ENCODE measurements at places on chromosomes 3 and 15.

DNA sequence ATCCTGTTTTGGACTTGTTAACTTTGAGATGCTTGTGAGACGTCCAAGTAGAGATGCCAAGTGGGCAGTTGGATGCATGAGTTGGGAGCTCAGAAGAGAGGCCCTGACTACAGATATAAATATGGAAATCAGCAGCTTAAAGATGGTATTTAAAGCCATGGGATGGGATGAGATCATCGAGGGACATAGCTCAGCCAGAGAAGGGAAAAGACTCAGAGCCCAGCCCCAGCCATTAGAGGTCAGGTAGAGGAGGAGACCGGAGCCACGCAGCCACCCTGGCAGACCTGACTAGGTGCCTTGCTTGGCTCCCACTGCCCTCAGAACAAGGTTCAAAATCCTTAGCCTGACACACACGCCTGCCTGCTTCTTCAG lies 31.1 kb downstream of the ATP2B2 start:
- no peak for DNase-seq

DNA sequence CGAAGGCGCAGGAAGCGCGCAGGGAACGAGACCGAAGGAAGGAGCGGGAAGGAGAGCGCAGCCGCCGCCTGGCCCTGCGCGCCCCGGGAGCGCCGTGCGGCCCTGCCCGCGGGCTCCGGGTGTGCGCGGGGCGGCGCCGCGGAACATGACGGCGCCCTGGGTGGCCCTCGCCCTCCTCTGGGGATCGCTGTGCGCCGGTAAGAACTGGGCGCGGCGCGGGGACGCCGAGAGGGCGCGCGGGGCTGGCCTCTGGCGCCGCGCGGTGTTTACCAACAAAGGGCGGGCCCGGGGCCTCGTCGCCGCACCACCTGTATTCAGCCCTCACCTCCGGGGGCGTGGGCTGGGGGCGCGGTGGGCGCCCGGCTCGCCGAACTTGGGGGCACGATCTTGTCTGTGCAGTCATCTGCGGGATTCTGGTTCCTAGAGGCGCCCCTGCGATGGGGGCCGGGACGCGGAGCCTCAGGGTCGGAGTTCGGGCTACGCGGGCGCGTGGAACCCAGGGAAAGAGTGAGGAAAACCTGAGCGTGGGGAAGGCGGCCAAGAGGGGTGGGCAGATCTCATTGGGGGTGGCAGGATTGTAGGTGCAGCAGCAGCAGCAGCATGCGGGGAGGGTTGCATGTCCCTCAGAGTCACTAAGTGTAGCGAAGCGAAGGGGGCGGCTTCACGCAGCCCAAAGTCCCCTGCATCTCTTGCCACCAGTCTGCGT lies 641 bp downstream of the ACVR2B start:
- DNase-seq = no peak

DNA sequence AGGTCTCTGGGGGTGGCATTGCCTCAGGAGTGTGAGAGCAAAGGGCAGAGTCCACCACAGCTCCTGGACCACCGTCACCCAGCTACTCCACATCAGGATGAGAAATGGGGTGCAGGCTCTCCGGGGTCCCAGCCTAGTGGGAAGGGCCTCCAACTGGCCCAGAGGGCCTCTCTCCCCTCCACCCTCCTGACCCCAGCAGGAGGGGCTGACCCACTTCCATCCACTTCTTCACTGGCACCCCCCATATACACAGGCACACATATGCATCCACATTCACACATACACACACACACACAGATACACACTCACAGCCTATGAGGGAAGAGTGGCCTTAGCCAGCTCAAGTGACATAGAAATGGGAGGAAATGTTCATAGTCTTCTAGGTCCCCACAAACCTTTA lies 286.0 kb downstream of the OCA2 start:
- DNase-seq = no peak

DNA sequence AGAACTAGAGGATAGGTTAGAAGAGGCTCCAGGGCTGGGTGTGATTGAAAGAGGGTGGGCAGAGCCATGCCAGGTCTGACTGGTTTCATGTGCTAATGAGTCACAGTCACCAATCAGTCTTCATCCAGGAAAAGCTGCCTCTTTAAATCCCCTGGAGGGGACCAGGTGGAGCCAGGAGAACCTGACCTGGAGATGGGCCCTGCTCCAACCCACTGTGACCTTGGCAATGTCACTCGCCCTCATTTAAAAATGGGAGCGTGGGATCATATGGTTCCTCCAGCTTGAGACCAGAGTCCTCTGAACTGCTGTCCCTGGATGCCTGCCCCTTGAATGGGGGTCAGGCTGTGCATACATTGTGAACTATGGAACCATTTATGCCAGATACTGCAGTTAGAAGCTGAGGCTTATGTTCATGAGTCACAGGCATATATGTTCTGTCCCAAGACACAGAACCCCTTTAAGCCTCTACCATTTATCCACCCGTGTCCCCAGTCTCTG lies 23.0 kb downstream of the HES1 start:
- DNase-seq = no peak

DNA sequence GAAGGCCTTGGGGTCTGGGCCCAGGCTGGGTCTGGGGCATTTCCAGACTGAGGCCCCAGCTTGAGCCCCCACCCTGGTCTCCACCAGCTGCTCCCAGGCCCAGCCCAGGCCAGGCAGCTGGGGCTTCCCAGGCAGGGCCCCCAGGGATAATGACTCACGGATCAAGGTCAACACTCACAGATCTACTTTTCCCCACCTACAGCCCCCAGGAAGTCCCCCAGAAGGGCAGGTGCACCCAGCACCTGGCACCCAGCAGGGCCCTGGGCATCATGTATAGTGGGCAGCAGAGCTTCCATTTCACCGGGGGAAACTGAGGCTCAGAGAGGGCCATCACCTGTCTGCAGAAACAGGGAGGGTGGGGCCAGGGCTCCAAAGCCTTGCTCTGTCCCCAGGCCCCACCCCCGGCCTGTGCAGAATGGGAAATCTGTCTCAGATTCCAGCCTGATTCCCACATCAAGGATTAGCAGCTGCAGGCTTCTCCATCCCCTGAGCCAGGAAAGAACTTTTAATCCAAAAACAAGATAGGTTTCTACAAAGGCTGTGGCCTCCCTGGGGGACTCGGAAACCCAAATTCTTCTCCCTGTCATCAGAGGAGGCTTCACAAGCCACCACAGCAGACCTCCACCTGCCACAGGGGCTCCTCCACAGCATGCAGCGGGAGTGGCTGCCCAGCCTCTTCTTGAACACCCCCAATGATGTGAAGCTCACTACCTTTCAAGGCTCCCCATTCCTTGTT lies 49.8 kb downstream of the IQSEC1 start:
- no peak for DNase-seq

DNA sequence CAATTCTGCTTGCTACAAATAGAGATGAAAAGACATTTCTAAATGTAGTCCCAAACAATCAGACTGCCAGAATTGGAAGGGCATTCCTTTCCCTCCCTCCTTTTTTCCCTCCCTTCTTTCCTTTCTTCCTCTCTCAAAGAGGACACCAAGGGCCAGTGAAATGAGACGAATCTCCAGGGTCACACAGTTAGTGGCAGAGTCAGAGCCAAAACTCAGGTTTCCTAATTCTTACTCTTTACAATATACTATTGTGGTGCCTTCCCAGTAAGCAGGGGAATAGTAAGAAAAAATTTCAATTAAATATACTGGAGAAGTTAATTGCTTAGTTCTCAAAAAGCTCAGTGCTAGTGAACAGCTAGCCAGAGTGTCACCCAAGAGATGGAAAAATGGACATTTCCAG lies 33.0 kb upstream of the DCP1A start:
- no peak for DNase-seq

GRCh38 chr3:24339266-24339825 lies 155.3 kb downstream of the THRB start:
- no peak for DNase-seq

DNA sequence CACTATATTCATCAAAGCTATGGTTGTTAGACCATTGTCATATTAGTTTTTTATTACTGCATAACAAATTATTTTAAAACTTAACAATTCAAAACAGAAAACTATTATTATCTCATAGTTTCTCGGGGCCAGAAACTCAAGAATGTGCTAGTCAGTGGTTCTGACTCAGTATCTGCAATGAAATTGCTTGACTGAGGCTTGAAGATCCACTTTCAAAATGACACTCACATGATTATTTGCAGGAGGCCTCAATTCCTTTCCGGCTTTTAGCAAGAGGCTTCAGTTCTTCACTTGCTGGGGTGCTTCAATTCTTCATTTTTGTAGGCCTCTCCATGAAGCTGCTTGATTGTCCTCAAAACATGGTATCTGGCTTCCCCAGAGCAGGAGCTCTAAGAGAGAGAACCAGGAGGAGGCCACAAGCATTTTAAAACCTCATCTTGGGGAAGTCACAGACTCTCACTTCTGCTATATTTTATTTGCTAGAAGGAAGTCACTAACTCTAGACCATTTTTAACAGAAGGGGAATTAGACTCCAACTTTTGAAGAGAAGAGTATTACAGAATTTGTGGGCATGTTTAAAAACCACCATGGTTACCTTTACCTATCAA lies 383.7 kb downstream of the MFSD1 start:
- no peak for DNase-seq

- DNase-seq = no peak
Measured at GRCh38 chr15:85578941-85579701, 198.7 kb downstream of the AKAP13 start.

- DNase-seq = no peak
Measured at GRCh38 chr3:17075907-17076306, 191.2 kb downstream of the PLCL2 start.

GRCh38 chr15:74768771-74769342 lies 13.0 kb upstream of the CSK start:
- no peak for DNase-seq

GRCh38 chr15:68344600-68344999 lies 67.1 kb downstream of the FEM1B start:
- DNase-seq = no peak

DNA sequence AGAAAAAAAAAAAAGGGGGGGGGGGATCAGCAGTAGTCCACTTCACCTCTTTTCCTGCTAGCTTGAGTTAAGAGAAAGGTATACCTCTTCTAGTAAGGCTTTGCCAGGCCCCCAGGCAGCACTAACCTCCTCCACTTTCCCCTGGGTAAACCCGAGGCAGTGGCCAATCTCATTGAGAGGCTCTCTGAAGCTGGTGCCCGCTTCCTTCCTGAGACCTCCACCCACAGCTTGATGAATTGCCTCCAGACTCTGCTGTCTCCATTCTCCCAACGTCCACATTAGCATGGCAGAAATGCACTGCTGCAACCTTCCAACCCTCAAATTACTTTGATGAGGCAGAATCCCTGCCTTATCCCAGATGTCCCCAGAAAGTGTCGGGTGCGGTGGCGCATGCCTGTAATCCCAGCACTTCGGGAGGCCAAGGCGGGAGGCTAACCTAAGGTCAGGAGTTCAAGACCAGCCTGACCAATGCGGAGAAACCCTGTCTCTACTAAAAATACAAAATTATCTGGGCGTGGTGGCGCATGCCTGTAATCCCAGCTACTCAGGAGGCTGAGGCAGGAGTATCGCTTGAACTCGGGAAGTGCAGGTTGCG lies 15.3 kb downstream of the RLBP1 start:
- DNase-seq = no peak

DNA sequence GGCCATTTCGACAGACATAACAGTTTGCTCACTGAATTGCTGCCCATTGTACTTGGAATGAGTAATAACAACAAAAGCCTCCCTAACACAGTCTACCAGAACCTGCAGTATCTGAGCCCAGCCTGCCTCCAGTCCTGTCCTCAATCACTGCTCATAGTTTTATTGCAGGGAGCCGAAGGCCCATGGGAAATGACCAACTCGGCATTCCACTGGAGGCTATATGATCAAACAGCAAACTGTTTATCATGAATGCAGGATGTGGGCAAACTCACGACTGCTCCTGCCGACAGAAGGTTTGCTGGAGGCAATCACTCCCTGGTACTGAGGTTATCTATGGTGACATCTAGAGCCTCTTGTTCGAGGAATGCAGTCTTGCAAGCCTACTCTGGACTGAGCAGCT lies 46.3 kb downstream of the LSM3 start:
- no peak for DNase-seq

- DNase-seq = no peak
Measured at GRCh38 chr3:130895690-130896488, 2.0 kb downstream of the ATP2C1 start.

DNA sequence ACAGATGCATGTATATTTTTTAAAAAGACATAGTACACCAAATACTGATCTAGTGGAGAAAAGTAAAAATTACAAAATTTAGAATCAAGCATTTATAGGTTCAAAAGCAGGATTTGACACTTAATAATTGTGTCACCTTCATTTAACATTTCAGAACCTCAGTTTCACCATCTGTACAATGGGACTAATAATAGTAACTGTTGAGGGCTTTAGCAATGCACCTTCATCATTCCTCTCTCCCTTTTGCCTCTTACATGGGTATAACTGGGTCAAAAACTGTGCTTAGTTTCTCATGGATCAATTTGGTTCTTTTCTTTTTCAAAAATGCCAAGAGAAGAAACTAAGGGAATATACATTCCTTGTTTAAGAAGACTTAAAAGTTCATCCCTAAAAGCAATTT lies 5.5 kb upstream of the TMEM212 start:
- no peak for DNase-seq

DNA sequence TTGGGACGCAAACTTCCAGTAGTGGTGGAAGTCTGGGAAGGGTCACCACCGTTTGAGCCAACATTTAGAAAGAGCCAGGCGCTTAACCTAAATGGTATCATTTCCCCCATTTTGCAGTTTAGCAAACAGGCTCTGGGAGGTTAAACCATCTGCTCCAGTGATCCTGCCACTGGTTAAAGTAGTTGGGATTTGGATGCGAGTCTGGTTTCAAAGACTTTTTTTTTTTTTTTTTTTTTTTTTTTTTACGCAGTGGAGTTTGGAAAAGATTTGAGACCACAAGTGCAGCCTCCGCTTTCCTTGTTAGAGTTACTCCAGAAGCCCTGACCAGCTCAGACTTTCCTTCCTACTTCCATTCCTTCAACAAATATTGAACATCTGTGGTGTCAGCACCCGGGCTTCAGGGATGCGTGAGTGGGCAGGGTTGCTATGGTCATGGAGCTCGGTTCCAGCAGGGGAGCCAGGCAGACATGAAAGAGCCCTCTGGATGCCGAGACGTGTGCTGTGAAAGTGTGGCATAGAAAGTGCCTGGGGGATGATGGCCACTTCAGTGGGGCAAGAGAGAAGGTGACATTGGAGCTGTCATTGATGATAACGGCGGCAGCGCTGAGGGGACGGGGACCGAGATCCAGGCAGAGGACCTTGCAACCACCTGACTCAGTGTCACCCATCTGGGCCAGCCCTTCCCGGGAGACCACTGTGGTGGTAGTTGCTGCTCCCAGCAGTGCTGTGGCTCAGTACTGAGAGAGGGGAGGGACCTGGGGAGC lies 1.1 kb upstream of the RNU6-1 start:
- no peak for DNase-seq
